Fibroblast of villous mesenchyme (primary cell): ENCODE measurements at places on chromosomes 3 and 15. TPM values are rescaled to one million over a fixed set of nuclear protein-coding genes. Genes with fewer than 3 reads are reported as not detected.

DNA sequence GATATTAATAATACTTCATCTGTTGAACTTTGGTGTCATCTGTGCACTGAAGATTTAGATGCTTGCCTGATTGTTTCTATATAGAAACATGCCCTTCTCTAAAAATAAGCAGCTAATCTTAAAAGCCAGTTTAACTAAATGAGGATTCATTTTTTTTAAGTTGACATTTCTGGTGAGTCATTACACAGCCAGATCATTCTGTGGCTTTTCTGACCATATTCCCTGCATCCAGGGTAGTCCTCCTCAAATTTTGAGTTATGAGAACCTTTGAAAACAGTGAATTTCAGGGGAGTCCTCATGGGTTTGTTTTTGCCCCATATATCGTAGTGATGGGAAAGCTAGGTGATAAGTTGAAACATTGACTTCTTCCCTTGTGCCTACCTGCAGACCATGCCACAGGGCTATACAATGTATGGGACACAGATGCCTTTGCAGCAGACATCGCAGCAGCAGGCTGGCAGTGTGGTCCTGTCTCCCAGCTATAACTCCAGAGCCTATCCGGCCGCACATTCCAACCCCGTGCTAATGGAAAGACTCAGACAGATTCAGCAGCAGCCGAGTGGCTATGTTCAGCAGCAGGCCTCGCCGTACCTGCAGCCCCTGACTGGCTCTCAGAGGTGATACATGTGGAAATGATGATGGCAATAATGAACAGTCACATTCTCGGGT, 26.5 kb upstream of the P2RY12 start:
- peak; percentile 26 for DNase-seq

DNA sequence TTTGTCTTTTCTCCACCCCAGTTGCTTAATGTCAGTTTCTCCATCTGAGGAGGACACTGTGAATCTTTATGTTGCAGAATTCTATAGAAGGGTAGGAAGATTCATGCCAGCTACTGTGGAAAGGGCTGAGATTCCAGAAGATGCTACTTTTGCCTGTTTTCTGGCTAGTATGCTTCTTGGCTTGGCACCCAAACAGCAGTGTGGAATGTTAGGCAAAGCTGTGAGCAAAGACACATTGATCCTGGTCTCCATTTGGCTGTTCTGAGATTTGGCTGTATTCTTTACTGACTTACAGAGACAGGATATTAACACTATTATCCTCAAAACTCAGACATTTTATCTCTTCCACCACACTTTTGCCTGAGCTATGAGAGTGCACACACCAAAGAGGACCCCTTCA, 39.3 kb downstream of the PDHB start:
- DNase-seq = no peak

GRCh38 chr3:58317811-58318210, 11.5 kb downstream of the HTD2 start:
- DNase-seq = no peak

DNA sequence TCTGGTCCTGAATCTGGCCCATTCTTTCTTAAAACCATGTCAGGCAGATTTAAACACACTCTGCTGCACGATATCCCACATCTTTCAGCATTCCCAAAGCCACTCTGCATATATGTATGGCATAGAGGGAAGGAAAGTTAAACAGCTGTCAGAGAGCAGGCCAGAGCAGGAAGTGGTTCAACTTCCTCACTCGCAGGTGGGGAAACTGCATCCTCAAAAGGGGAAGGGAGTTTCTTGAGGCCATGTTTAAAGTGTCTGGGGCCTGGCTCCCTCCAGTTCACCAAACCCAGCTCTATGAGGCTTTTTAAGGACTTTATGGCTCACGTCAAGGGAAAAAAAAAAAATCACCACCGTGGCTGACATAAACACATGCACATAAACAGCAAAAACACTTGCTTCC, 123.1 kb downstream of the OPA1 start:
- DNase-seq = no peak

DNA sequence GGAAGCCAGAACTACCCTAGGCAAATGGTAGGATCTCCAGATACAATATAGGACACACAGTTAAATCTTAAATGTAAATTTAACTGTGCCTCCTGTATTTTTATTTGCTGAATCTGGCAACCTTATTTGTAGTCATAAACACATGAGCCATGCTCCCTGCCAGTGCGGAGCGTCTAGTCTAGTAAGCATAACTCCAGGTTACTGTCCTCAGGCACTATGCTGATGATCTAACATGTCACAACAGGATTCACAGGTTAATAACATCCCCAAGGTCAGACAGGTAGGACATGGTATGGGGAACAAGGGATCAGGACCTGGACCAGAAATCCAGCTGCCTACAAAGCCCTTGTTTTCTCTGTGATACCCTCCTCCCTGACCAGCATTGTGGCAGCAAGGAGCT, 305.1 kb downstream of the CACNA2D3 start:
- DNase-seq = no peak

DNA sequence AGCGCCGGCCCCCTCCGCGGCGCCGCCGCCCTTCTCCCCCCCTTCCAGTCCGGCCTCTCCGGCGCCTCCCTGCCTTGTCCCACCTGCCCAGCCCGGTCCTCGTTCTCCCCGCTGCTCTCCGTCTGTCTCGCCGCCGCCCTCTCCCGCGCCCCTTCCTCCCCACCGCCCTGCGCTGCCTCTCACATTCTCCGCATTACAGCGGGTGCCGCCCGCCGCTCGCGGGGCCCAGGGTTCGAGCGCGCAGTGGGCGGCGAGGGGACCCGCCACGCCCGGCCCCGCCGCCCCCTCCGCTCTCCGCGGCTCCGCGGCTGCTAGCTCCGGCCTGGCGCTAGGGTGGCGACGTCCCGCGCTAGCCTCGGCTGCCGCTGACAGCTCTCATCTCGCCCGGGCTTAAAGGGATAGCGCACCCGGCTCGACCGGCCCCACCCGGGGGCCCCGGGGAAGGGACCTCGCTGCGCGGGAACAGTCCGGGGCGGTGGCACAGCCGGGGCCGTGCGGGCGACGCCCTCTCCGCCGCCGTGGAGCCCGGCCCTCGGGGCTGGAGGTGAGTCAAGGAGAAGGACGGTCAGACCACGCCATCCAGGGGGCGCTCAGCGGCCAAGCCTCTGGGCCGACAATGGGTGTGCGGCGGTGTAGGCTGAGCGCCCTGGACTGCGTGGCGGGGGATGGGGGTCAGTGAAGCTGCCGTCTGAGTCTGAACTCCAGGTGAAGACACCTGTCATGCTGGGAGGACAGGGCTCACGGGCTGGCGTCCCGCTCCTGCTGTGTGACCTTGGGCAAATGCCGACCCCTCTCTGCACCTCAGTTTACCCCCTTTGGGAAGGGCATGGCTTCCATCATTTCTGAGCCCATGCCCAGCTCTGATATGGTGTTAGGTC, 187.4 kb upstream of the LINGO1 start:
- DNase-seq = no peak

- no peak for DNase-seq
Observed at GRCh38 chr3:69137005-69137404, 14.6 kb upstream of the LMOD3 start.

DNA sequence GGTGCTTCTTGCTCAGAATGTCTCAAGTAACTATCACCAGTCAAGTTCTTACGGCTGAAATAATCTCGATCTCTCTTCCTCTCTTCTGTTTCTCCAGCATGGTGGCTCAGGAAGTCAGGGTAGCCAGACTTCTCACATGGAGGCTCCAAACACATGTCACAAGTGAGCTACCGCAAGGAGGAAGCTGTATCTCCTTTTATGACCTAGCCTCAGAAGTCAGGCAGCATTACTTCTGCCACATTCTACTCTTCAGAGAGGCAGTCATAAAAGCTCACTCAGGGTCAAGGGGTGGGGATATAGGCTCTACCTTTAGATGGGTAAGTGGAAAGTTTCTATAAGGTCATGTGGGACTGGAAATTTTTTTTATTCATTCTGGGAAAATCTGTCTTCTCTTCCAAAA, 86.6 kb upstream of the NEO1 start:
- no peak for DNase-seq

- no peak for DNase-seq
Observed at GRCh38 chr3:151276687-151277042, 1.7 kb downstream of the P2RY14 start.

- no peak for DNase-seq
Observed at GRCh38 chr15:60297047-60297446, 100.7 kb downstream of the ANXA2 start.

- no peak for DNase-seq
Observed at GRCh38 chr3:115638991-115639390, 15.7 kb downstream of the GAP43 start.

GRCh38 chr3:124347418-124347817, 355.5 kb upstream of the ROPN1 start:
- DNase-seq = no peak

Gene ADAMTSL3
- total RNA-seq = under 0.01 TPM in 2 replicates

Gene DAPK2
- 1.3 and 8.2 TPM in 2 replicates for total RNA-seq

Gene CPEB1
- total RNA-seq = 3.9 and 7.1 TPM in 2 replicates

Gene BAHD1
- 9.3 and 11.2 TPM in 2 replicates for total RNA-seq

Gene ZNF654
- 13.2 and 20.7 TPM in 2 replicates for total RNA-seq

Gene DISP2
- total RNA-seq = under 0.01 TPM in 2 replicates

Gene ECT2
- total RNA-seq = 36.1 and 73.4 TPM in 2 replicates

Gene KNL1
- total RNA-seq = 12.9 and 22.9 TPM in 2 replicates

Gene SEMA6D
- total RNA-seq = 3.0 and 17.4 TPM in 2 replicates

Gene MSL2
- 15.8 and 22.0 TPM in 2 replicates for total RNA-seq
